ENCODE measurements at places on chromosomes 16 and 17. TPM values are rescaled to one million over a fixed set of nuclear protein-coding genes. Genes with fewer than 3 reads are reported as not detected.

DNA sequence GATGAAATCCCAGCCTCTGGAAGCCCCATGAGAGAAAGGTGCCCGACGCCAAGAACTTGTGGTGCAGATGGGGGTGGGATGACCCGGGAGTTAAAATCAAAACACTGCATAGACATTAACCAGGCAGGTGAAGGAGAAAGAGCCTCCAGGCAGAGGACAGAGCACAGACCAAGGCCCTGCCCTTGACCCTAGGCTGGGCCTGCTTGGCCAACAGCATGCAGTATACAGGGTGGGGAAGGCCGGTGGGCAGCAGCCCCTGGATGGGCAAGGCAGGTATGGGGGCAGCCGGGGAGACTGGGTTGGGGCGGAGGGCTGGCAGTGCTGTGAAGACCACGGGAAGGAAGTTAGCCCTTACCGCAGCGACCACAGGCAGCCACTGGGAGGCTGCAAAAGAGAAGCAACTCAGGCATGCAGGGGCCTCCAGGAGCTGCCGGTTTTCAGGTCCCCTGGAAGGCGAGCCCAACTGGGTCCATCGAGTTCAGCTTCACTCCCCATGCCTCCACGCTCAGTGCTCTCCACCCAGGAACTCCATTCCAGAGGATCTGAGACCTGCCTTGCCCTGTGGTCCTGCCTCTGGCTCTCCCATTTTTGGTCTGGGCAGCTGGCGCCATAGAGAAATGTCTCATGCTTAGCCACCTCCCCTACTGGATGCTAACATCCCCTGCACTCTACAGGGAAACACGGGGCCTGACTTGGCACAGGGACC lies 81.2 kb downstream of the C16orf95 start:
- no peaks in the 10 kb centered on the region for H3K36me3 ChIP-seq
- no peak overlapping the region for H3K27ac ChIP-seq
- H3K4me1 ChIP-seq: peaks cover 20% of the 10 kb centered on the region
- peaks cover 8% of the 10 kb centered on the region for H3K27me3 ChIP-seq
- no peak overlapping the region for H3K4me3 ChIP-seq

- no peak overlapping the region for H3K4me3 ChIP-seq
- no peaks in the 10 kb centered on the region for H3K4me1 ChIP-seq
- H3K27me3 ChIP-seq: no peaks in the 10 kb centered on the region
- H3K36me3 ChIP-seq: no peaks in the 10 kb centered on the region
- no peak for DNase-seq
Observed at GRCh38 chr16:35598696-35599332, 2139.4 kb downstream of the TP53TG3F start.

- no peak overlapping the region for H3K4me3 ChIP-seq
- DNase-seq: no peak
- no peaks in the 10 kb centered on the region for H3K27me3 ChIP-seq
- H3K27ac ChIP-seq: no peak overlapping the region
- H3K36me3 ChIP-seq: peaks cover 29% of the 10 kb centered on the region
- H3K4me1 ChIP-seq: peaks cover 2% of the 10 kb centered on the region
Observed at GRCh38 chr17:539066-539465, 175.6 kb downstream of the VPS53 start.

GRCh38 chr17:19975601-19976000 lies 2.0 kb downstream of the AKAP10 start:
- peak; percentile 32 for DNase-seq
- peaks cover 26% of the 10 kb centered on the region for H3K4me1 ChIP-seq
- peak overlapping the region; percentile 57 for H3K4me3 ChIP-seq
- peak overlapping the region; percentile 25 for H3K27ac ChIP-seq
- H3K36me3 ChIP-seq: peaks cover 5% of the 10 kb centered on the region

DNA sequence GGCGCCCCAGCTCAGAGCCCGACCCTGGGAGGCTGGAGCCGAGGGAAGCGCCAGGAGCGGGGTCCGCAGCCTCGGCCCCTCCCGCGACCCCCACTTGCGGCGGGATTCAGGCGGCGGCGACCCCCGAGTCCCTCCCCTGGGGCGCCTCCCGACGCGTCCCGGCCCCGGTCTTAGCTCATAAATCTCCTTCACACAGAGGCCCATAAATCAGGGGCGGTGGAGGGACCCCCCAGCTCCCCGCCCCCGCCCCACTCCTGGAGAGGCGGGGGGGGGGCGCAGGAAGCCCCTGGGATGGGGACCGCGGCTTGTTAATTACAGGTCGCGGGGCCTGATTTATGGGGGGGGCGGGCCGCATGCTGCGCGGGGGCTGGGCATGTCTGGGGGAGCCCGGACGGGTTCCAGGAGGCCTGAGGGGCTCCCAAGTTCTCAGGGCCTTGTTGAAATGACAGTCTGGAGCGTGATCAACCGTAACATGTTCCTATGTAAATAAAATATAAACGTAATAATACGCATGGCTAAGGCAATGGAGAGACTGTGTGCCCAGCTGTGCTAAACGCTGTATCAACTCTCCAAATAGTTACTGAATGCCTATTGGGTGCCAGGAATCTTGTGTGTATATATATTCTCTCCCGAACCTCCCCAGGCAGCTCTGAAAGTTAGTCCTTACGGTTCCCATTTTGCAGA lies 10.0 kb upstream of the BHLHA9 start:
- H3K27ac ChIP-seq: no peak overlapping the region
- peaks cover 4% of the 10 kb centered on the region for H3K4me1 ChIP-seq
- H3K27me3 ChIP-seq: no peaks in the 10 kb centered on the region
- no peak for DNase-seq
- no peaks in the 10 kb centered on the region for H3K36me3 ChIP-seq
- peak overlapping the region; percentile 26 for H3K4me3 ChIP-seq

- peak overlapping the region; percentile 44 for H3K4me3 ChIP-seq
- H3K36me3 ChIP-seq: no peaks in the 10 kb centered on the region
- H3K27me3 ChIP-seq: no peaks in the 10 kb centered on the region
- DNase-seq: no peak
- peak overlapping the region; percentile 94 for H3K27ac ChIP-seq
Observed at GRCh38 chr17:79988185-79988971, 47.3 kb downstream of the TBC1D16 start.

GRCh38 chr17:13127921-13128602 lies 110.2 kb upstream of the ELAC2 start:
- no peak overlapping the region for H3K4me3 ChIP-seq
- no peak overlapping the region for H3K27ac ChIP-seq
- peaks cover 5% of the 10 kb centered on the region for H3K27me3 ChIP-seq

DNA sequence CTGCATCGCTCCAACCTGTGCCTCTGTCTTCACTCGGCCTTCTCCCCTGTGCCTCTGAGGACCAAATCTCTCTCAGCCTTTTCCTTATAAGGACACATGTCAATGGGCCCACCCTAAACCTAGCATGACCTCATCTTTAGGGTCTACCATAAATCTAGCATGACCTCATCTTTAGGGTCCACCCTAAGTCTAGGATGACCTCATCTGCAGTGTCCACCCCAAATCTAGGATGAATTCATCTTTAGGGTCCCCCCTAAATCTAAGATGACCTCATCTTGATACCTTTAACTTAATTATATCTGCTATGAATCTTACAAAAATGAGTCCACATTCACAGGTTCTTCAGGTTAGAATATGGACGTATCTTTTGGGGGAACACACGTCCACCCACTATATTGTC lies 131.1 kb upstream of the RPL38 start:
- no peak overlapping the region for H3K27ac ChIP-seq
- no peak overlapping the region for H3K4me3 ChIP-seq
- H3K27me3 ChIP-seq: no peaks in the 10 kb centered on the region
- H3K36me3 ChIP-seq: no peaks in the 10 kb centered on the region

MYCBPAP gene
- total RNA-seq: 0.46 TPM

CMTM2 gene
- not detected for total RNA-seq

ITGAX gene
- total RNA-seq: not detected

MAP2K6 gene
- 2.8 TPM for total RNA-seq

KRT24 gene
- not detected for total RNA-seq

SLC52A1 gene
- total RNA-seq: not detected

Data from osteocyte (in vitro differentiated cells).